ENCODE measurements at places on chromosomes 6 and 20.

DNA sequence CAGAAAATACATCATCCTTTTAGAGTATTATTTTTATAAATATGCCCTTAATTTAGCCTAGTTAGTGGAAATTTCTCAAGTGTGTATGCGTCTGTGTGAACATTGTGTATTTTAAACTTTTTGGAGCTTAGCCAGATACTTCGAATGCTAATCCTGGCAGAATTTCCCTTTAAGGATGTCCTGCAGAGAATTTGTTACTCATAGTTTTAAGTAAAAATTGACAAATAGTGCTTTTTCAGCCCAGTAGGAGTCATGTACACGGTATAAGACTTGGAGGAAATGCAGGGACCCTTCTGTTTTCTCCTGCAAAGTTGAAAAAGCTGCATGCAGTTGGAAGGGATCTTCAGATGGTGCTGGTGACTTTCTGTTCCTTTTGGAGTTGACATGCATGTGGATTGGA, at the start of gene FHL5:
Gene FHL5 (plus strand): TSS at position 243 of the 400 bp plus-strand sequence. CDS start 40,486 bp downstream, outside the sequence.
- no peak for DNase-seq

GRCh38 chr6:69880601-69881000, 14.2 kb downstream of the COL19A1 start:
- no peak for DNase-seq

DNA sequence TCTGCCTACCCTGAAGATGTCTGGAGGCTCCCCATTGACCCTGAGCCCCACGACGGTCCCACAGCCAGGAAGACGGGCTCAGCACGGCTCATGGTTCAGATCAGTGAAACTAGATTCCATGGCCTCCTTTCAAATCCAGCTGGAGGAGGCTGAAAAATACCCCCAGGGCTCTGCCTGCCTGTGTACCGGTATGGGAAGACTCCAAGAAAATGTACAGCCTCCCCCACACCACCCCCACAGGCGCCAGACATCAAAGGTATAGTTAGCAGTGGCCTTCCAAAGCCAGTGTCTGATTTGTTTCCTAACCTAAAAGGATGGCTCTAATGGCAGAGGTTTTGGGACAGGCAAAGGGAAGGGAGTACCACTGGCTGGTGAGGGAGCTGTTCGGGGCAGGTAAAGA, 86.2 kb upstream of the SNAP25 start:
- no peak for DNase-seq

DNA sequence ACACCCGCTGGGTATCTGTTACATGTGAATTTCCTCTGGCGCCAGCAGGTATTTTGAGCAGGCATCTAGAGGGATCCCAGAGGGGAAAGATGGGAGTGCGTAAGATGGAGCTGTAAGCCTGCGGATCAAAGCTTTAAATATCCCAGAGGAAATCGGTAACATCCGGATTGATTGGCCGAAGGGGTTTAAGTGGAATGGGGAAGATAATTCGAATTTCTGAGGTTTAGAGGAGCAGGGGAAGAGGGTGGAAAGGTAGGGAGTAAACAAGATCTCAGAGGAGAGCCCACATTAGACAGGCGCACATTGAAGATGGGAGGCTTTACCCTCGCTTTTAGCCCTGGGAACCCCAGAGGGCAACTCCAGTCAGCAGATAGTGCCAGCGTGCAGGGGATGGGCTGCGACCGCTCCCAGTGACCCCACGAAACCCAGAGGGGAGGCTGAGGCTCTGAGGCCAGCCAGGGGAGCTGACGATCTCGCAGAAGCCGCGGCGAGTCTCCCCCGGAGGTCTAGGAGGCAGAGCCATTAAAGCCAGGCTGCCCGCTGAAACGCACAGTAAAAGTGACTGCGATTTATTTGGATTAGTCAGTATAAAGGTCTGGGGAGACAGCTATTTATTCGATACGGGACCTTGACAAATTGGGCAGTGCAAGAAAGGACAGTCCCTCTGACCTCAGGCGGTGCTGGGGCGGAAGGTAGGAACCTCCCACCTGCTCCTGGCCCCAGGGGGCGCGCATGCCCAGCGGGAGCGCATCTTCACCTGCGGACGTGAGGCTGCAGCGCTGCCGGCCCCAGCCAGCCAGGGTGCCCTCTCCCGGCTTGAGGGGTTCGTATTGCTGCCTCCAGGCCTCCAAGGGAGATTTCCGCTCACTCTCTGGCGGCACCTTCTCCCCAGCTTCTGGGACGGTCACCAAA, 34.3 kb upstream of the TCF21 start:
- no peak for DNase-seq

DNA sequence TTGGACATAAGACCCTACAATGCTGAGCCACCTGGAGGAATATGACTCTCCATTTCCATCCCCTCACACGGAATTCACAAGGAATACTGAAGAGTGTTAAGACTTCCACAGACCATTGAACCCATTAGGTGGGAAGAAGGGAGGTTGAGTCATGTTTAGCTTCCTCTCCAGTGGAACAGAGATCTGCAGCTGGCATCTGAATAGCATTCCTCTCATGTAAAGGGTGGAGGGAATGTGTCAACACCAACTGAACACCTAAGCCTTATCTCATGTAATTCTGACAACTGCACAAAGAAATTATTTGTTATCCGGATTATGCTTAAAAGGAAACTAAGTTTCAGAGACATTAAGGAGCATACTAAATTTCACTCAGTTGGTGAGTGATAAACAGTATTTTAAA, 705.9 kb downstream of the MAFB start:
- DNase-seq: no peak

DNA sequence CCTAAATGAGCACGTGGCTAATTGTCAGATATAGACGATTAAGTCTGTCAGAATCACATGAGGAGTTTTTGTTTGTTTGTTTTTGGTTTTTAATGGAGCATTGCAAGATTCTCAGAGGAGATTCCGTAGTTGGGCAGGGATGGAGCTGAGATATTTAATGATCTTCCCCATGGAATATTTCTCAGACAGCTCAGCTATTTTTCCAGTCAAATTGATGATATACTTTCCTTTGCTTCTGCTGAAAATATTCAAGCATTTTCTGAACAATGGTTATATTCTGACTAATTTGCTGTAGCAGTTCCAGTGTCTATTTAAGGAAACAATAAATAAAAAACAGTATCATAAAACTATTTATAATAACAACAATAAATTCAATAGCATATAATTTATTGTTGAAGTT, 348.4 kb downstream of the KIF16B start:
- DNase-seq: no peak
